Naive thymus-derived CD8-positive, alpha-beta T cell (primary cell): ENCODE measurements at places on chromosomes 2 and 18. TPM values are rescaled to one million over a fixed set of nuclear protein-coding genes. Genes with fewer than 3 reads are reported as not detected.

The HOXD8 gene
- polyA plus RNA-seq = not detected

The CYS1 gene
- not detected for polyA plus RNA-seq

GRCh38 chr2:36885605-36886004, 80.7 kb downstream of the STRN start:
- no peak for DNase-seq
- no peaks in the 10 kb centered on the region for H3K4me1 ChIP-seq
- peaks cover 67% of the 10 kb centered on the region for H3K36me3 ChIP-seq
- no peaks in the 10 kb centered on the region for H3K27me3 ChIP-seq

GRCh38 chr2:234436482-234436837, 60.4 kb downstream of the ARL4C start:
- peak overlapping the region; percentile 96 for H3K27ac ChIP-seq
- no peaks in the 10 kb centered on the region for H3K36me3 ChIP-seq

The OTOF gene
- polyA plus RNA-seq = 0.23 TPM

The TEKT4 gene
- polyA plus RNA-seq = not detected

DNA sequence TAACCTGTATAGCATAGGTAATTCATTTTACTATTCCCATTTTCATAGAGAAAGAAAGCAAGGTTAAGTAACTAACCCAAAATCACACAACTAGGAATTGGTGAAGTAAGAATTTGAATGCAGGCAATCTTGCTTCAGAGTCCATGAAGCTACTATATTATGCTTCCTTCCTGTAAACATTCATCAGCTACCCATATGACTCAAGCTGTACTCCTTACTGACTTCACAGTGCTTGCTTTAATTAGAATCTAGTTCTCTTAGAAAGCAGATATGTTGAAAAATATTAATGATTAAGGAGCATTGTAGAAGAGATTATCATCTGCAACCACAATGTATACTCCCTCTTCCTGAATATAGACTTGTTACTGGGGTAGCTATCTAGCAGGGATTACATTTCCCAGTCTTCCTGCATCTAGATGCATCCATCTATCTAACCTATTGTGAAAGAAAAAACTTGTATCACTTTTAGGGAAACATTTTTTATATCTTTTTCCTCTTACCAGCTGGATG, 961.6 kb upstream of the CHAC2 start:
- H3K36me3 ChIP-seq = no peaks in the 10 kb centered on the region
- no peak overlapping the region for H3K27ac ChIP-seq
- DNase-seq = no peak
- no peak overlapping the region for H3K4me3 ChIP-seq
- H3K27me3 ChIP-seq = no peaks in the 10 kb centered on the region

- no peaks in the 10 kb centered on the region for H3K27me3 ChIP-seq
- H3K36me3 ChIP-seq = no peaks in the 10 kb centered on the region
- H3K27ac ChIP-seq = peak overlapping the region; percentile 91
These were observed 11.2 kb upstream of the WIPF1 start for GRCh38 chr2:174608866-174609214.

- H3K4me1 ChIP-seq = no peaks in the 10 kb centered on the region
- no peaks in the 10 kb centered on the region for H3K27me3 ChIP-seq
These were observed 115.4 kb upstream of the PKDCC start for GRCh38 chr2:41932241-41933045.

GRCh38 chr2:232330068-232330999, 48.2 kb upstream of the ALPP start:
- no peaks in the 10 kb centered on the region for H3K27me3 ChIP-seq
- H3K27ac ChIP-seq = no peak overlapping the region
- H3K36me3 ChIP-seq = no peaks in the 10 kb centered on the region

The OR6B2 gene
- not detected for polyA plus RNA-seq

The GYPC gene
- 265 TPM for polyA plus RNA-seq

The ANKAR gene
- polyA plus RNA-seq = 5.0 TPM

DNA sequence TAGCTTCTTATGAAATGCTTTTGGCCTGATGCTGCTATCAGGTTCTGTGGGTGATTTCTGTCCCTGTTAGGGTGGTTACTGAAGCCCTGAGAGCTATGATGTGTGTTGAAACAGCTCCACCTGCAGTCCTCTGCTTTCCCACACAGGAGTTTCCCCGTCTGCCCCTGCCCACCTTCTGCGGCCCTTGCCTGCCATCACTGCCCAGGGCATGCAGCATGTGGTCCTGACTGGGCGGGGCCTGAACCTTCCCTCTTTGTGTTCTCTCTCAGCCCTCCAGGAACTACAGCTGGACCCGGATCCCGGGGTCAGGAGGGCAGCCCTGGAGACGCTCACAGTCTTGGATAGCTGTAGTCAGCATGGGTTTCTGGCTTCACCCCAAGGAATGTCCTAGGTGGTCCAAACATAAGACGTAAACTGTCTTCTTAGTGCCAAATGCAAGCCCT, 21.4 kb downstream of the HJURP start:
- no peak for DNase-seq
- no peak overlapping the region for H3K27ac ChIP-seq
- H3K36me3 ChIP-seq = no peaks in the 10 kb centered on the region
- H3K4me1 ChIP-seq = no peaks in the 10 kb centered on the region
- no peaks in the 10 kb centered on the region for H3K27me3 ChIP-seq

The OSBPL6 gene
- polyA plus RNA-seq = 0.67 TPM

- H3K4me3 ChIP-seq = no peak overlapping the region
- no peak overlapping the region for H3K27ac ChIP-seq
- peak; percentile 20 for DNase-seq
- H3K4me1 ChIP-seq = no peaks in the 10 kb centered on the region
These were observed 8.6 kb upstream of the PLEKHM3 start for GRCh38 chr2:208033701-208034502.

GRCh38 chr2:201777043-201777442, 3.7 kb downstream of the ALS2 start:
- H3K36me3 ChIP-seq = no peaks in the 10 kb centered on the region
- DNase-seq = no peak
- no peak overlapping the region for H3K4me3 ChIP-seq
- peaks cover 2% of the 10 kb centered on the region for H3K27me3 ChIP-seq

DNA sequence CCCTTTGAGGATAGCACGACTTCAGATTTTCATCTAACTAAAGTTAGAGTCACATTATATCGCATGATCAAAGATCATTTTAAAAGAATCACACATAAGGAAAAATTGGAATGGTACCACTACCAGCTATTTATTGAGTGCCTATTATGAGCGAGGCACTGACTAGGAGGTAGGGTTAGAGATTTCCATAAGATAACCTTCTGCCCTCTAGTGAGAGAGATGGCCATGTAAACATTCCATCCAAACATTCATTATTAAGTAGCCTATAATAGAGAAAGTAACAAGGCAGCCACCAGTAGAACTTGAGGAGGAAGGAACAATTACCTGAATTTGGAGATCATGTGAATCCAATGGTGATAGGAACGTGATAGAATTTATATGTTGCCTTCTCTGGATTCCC, 25.4 kb upstream of the GLS start:
- no peak overlapping the region for H3K4me3 ChIP-seq
- H3K4me1 ChIP-seq = peaks cover 4% of the 10 kb centered on the region
- H3K27ac ChIP-seq = no peak overlapping the region

GRCh38 chr2:105517814-105518705, 119.2 kb upstream of the FHL2 start:
- no peak overlapping the region for H3K27ac ChIP-seq
- no peak overlapping the region for H3K4me3 ChIP-seq
- no peaks in the 10 kb centered on the region for H3K4me1 ChIP-seq
- H3K36me3 ChIP-seq = no peaks in the 10 kb centered on the region

- peaks cover 32% of the 10 kb centered on the region for H3K36me3 ChIP-seq
- H3K27me3 ChIP-seq = no peaks in the 10 kb centered on the region
- DNase-seq = no peak
- H3K4me3 ChIP-seq = no peak overlapping the region
These were observed 64.7 kb downstream of the PTPN2 start for GRCh38 chr18:12819322-12819721.

The COLEC12 gene
- polyA plus RNA-seq = not detected

The NBAS gene
- 20.6 TPM for polyA plus RNA-seq

DNA sequence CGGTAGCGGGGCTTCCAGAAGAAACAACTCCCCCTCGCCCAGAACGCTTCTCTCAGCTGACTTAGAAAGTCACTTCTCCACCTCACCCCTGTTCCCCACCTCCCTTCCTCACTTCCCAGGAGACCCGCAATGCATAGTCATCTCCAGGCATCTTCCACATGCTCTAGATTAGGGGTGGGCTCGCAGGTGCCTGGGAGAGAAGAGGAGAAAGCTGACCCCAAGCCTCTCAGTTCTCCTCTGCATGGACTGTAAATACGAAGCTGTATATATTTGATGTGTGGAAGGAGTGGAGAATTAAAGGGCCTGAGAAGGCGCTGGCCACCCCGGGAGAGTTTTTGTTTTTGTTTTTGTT, 1.8 kb downstream of the MAL start:
- peak overlapping the region; percentile 99 for H3K4me3 ChIP-seq
- H3K27ac ChIP-seq = peak overlapping the region; percentile 97
- DNase-seq = no peak
- peaks cover 17% of the 10 kb centered on the region for H3K36me3 ChIP-seq
